ENCODE measurements at places on chromosomes 3 and 15.
A peak's percentile ranks its signal among the peaks of the same experiment; 100 is the strongest.

DNA sequence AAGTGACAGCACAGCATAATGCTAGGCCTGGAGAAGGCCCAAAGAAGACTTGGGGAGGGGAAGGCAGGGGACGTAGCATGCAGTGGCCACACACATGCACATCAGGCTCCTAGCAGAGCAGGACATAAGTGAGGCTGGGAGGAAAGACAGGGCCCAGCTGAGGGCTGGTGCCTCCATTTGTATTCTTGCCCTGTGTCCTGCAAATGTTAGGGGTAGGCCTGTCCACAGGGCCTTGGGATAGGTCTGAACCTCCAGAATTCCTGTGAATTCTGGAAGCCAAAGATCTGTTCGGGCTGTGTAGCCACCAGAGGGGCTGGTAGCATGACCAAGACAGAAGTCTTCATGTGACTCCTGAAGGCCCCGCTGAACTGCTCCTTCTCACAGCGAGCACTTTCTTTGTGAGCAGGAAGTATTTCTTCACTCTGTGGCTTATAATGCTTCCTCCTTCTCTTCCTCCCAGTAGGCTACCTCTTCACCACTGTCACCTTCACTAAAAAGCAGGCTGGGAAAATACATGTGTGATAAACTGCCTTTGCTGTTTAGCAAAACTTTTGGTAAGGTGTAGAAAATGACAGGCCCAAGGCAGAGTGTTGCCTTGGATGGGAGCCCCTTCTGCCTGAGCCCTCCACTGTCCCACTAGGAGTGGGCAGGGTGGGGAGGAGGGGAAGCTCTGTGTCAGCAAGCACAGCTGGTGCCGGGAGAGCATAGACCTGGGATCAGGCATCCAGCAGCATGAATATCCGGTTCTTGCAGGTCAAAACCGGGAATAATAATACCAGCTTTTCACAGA lies 8.4 kb downstream of the CERS3 start:
- DNase-seq = peak; percentile 87

DNA sequence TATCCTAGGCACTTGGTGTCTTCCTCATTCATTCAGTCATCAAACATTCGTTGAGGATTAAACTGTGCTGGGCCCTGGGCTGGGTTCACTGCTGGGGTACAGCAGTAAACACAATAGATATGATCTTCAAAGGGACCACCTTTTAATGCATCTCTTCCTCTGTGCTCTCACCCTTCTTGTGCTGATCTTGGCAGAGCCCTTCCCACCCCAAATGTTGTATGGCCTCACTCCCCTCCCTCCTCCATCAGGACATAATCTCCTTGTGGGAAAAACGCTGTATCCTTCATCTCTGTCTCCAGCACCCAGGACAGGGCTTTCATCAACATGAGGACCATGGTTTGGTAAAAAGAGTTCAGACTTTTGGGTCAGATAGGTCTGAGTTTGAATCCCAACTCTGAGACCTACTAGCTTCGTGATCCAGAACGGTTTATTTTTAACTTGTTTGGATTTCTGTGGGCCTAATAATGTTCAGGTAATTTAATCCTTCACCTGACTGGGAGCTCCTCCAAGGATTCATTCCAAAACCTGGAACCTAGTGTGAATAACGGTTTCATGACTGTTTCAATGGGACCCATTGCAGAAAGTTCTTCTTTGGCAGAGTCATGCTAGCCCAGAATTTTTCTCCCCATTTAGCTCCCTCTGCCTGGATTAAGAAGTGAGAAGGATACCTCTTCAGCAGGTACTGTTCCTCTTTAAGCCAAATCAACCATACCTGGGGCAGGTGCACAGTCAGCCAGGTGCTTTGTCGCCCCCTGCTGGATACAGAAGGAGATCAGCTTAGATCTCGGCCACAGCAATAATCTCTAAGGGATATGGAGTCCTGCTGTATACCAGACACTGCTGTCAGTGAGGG lies 5.2 kb upstream of the WNT7A start:
- no peak for DNase-seq

- DNase-seq = peak; percentile 47
Measured at GRCh38 chr3:33211444-33211843, 7.2 kb downstream of the SUSD5 start.

GRCh38 chr3:136067211-136067610 lies 101.7 kb downstream of the PPP2R3A start:
- no peak for DNase-seq

DNA sequence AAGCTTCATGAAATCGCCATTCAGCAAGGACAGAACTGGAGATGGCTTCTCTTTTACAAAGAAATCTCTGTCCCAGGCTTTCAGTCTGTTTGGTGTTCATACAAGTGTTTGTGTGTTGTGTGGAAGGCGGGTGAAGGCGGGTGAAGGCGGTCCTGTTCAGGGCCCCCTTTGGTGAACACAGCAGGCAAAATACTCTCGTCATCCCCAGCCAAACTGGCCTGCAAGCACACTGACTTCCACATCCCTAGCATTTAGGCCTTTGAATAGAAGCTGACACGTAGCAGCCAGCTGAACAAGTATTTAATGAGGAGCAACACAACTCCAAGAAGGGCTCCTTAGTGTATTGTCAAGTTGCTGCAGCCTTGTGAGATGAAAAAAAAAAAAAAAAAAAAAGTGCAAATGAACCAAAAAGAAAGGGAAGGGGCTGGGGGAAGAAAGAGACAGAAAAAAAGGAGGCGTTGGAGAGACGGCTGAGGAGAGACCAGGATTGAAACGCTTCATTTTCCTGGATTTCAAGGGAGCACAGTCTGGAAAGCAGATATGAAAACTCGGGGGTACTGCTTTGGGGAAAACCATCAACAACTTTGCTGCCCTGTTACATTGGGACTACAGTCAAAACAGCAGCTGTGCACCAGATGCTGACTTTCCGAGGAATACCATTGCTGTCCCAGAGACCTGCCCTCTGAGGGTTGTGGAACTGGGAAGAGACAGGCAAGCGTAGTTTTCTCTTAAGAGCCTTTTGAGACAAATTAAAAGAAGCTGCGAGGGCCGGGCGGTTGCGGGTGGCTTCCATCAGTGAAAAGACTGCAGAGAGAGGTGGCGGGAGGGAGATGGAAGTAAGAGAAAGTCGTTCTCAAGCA lies 74.6 kb downstream of the TGFBR2 start:
- DNase-seq = no peak

DNA sequence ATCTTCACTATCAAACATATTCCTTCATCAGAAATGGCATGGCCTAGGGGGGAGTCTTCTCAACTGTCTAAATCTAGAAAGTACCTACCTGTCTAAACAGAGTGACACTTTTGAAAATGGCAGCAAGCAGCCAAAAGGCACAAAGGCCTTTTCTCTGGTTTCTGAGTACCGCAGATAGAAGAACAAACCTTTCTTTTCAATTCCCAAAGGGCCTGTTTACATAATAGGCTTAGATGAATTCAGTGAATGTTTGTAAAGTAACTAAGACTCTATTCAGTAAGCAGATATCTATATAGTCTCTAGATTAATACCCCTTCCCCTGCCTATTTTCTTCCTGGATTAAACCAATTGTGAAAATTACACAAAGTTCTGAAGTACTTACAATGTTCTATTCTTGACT lies 7.1 kb downstream of the MYEF2 start:
- DNase-seq = no peak

GRCh38 chr15:77720655-77721054 lies 87.9 kb upstream of the LINGO1 start:
- DNase-seq = no peak

DNA sequence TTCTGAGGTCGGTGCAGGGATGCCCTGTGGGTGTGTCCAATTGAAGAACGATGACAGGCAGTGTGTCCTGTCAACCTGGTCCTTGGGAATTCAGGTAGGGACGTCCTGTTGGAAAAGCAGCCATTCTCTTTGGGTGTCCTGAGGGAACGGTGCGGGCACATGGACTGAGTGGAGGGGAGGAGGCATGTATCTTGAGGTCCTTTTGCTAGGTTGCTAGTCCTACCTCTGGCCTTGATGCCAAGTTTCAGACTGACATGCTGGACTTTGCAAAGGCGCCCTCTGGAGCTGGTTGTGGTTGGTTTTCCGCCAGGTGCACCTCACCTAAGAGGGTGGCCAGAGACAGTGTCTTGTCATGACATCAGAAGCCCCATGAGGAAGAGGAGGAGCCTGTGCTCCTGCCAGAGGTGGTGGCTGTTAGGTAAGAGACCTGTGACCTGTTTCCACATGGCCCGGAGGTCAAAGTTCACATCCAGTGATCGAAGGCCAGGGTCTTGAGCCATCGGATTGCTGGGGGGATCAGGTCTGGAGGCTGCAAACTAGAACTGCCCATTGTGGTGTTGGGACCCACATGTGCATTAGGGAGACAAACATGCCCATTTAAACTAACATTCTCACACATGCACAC lies 106.3 kb downstream of the SNRPN start:
- DNase-seq = no peak

DNA sequence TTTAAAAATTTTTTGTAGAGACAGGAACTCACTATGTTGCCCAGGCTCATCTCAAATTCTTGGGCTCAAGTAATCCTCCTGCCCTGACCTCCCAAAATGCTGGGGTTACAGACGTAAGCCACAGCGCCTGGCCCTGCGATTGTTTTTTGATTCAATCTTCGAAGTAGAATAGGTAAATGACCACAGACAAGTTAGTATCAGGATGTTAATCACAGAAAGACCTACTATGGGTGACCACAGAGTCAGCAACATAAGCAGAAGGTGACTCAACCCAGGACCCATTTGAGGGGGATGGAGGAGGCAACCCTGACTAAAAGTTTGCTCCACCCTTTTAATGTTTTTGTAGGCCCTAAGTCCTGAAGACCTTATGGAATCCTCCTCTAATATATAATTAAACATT lies 10.0 kb upstream of the USP3 start:
- DNase-seq = no peak

DNA sequence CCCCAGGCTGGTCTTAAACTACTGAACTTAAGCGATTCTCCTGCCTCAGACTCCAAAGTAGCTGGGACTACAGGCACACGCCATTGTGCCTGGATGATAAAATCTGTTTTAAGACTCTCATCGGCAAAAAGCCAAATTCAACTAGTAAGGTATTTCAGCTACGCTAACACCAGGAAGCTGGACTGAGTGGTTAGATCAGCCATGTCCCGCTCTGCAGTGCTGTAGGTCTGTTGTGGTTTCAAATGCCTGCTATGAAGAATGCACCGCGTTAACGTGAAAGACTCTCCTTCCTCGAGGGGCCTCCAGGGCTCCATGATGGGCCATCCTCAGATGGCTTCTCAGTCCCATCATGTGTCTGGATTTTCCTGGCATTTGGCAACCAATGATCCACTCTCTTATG lies 70.2 kb downstream of the PCOLCE2 start:
- DNase-seq = no peak

DNA sequence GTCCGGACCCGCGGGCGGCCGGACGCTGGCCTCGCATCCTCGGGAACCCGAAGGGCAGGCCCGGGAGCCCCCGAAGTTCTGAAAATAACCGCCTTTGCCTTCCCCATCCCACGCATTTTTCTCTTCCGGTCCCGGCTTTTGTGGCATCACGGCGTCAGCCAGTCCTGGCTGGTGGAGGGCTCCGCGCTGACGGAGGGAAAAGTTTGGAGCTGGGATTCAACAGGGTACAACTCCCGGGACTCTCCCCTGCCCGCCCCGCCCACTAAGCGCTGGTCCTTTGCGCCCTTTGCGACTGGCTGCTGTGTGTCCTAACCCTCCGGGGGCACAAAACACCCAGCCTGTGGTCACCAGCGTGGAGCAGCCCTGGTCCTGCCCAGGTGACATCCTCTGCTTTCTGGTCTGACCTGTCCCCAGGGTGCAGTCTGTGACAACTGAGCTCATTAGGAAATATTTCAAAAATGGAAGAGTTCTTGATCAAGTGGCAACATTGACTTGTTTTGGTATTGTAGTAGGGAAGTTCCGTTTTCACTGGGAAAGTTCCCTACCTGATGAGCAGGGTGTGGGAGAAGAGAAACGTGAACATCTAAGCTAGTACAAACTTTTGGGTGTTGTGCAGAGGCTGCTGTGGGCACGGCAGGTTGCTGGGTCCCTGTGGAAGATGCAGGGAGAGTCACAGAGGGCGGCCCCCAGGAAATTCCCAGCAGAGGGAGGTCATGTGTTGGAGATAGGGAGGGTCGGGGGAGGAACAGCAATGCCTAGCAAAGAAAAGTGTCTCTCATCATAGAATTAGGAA lies 775 bp downstream of the ARNT2 start:
- DNase-seq = no peak

DNA sequence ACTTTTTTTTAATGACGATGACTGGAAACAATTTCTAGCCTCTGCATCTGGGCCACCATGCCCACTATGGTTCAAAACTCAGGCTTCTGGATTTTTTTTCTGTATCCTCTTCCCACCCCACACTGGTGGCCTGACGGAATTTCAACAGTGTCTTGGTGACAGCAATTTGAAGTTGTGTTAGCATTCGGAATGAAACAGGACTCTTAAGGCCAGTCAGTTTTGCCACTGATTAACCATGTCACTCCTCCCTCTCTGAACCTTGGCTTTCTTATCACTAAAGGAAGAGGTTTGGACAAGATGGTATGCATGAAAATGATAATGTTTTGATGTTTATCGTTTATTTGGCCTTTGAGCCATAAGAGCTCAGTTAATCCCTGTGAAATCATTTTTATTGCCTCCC lies 41.6 kb upstream of the BDH1 start:
- DNase-seq = no peak
